NCI-H1092 (cell line): ENCODE measurements at places on chromosomes 4 and X.

DNA sequence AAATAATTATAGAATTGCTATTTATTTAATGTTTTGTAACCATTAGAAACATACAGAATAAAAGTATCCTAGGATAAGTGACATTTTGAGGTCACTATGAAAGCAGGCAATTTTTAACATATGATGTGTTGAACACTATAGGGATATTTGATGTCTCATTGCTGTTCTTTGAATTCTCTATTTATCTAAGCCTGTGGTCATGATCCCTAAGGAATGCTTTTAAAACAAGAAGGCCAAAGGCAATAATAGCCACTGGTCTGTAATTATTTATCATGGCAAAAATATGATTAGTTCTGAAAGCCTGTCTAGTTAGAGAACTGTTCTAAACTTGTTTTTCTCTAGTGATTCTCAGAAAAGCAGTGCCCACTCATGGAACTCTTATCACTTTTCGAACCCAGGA is 186.6 kb downstream of the RPA4 start:
- DNase-seq = no peak

DNA sequence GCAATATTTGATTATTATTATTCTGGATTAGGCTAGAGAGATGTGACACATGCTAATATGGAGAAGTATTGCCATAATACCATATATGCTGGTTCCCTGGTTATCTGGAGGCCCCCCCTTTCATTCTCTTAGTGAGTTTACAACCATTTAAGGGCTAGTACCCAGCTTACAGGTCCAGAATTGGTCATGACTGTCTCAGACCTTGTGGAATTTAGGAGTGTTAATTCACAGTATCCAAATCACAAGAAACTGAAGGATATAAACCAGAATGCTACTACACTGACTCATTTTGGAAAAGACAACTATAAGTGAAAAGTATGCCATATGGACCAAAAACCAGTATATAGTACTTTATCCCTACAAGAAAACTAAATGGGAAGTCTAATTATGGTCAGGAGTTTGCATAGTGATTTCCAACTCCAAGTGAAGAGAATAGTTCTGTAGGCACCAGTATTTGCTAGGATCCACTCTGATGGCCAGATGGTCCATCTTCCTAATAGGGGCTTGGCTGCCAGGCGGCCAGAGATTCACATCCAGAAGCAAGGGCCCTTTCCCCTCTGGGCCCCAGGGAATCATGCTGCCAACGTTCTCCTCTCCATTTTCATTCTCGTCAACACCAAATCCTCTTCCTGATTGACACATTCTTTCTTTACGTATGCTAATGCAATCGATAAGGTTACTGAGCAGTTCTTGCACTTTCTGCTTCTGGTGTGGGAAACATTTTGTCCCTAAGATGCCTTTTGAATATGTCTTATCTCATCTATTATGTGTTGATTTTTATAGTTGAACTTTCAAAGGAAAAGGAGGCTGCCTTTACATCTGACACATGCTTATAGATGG is 123.6 kb downstream of the SHROOM3 start:
- DNase-seq = no peak

- DNase-seq = no peak
Measured at GRCh38 chr4:1018147-1019020, 7.0 kb downstream of the FGFRL1 start.

DNA sequence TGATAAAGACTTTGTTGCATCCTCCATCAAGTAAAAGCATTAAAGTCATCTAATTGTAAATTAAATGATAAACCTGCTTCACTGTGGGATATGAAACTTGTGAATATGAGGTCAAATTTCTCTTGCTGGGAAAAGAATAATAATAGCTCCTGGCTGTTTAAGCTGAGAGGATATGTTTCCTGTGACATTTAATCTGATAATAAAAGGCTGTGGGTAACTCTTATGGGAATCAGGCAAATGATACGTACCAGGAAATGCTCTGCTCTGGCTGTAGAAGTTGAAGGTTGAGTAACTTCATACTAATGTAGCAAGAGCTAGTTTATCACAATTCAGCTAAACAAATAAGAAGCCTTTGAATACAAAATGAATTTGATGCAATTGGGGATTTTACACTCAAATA is 574.6 kb downstream of the RAPGEF2 start:
- DNase-seq = no peak

DNA sequence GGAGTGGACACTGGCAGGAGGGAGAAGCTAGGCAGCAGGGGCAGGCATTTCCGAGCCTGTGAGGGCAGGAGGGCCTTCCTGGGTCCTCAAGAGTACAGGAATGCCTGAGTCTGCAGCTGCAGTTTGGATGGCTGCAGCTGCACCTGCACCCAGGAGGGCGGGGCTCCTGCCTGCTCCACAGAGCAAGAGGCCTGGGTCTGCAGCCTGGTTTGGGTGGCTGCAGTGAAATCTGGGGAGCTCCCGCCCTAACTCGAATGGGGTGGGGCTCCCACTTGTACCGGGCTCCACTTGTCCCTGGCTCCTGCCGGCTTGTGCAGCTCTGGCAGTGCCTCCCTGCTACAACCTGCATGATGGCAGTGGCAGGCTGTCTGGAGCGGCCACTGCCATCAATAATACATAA is 436.0 kb downstream of the ARHGAP24 start:
- DNase-seq = no peak

DNA sequence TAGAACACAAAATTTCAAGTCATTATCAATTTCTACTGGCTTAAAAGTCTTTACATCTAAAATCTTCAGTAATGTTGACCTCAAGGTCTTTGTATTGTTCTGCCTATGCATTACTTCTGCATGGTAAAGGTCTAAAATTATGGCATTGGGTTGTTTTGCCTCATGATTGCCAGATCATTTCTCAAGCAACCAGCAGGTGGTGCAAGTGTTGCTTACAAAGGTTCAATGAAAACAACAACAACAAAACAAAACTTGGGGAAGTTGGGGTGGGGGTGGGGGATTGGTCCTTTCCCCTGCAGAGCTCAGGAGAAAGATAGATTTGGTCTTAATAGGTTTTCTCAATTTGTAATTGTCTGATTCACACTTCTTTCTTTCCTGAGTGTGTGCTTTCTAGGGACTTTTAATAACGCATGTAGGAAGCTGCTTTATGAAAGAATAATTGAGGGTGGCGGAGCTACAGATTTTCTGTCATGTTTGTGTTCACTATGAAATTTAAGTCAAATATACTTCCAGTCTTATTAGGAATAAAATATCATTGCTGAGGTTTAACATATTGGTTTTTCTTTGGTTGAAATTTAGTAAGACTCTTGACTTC is 145.1 kb downstream of the COL4A5 start:
- no peak for DNase-seq

GRCh38 chr4:149296084-149296483 is 519.6 kb downstream of the IQCM start:
- DNase-seq = no peak

GRCh38 chrX:95728446-95728845 is 956.2 kb upstream of the DIAPH2 start:
- no peak for DNase-seq

- no peak for DNase-seq
Measured at GRCh38 chr4:34198966-34199365, 2045.3 kb downstream of the ARAP2 start.

- DNase-seq = no peak
Measured at GRCh38 chr4:150525321-150525868, 56.6 kb upstream of the MAB21L2 start.
